Activated CD4-positive, alpha-beta T cell treated with anti-CD3 and anti-CD28 coated beads, Interleukin-2, amount 50 U/mL, for 48 hours (primary cell): ENCODE measurements at places on chromosomes 1 and 21.

GRCh38 chr1:23395154-23395724 lies 25.6 kb upstream of the ZNF436 start:
- DNase-seq = no peak

DNA sequence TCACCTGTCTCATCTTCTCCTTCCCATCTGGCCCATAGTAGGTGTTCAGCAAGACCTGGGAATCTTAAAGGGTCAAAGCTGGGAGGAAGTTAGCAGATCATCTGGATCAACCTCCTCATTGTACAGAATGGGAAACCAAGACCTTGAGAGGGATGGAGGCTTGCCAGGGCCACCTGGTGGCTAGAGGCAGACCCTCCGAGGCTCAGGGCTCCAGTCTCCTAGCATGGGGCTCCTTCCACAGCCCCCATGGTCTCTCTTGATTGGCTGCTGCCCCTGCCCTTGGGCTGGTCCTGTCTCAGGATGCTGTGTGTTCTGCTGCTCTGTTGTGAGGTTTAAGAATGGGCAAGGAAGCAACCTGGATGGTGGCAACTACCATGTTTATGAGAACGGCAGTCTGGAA lies 68.7 kb upstream of the CNTN2 start:
- no peak for DNase-seq

DNA sequence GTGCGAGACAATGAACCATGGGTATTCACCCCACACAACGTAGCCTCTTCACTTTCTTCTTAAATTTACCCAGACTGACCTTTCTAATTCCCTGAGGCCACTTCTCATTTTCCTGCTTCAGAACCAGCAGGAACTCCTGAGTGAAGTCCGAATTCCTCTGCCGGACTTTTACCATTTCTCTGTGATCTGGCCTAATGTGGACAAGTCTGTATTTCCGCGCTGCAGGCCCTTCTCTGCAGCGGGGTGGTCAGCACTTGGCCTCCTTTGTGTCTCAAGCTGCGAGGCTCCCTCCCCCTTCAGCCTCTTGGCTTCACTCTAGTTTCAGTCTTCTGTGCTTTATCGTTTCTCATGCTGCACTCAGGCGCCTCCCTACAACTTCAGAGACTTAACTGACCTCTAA lies 9.4 kb upstream of the CTBS start:
- DNase-seq = no peak

DNA sequence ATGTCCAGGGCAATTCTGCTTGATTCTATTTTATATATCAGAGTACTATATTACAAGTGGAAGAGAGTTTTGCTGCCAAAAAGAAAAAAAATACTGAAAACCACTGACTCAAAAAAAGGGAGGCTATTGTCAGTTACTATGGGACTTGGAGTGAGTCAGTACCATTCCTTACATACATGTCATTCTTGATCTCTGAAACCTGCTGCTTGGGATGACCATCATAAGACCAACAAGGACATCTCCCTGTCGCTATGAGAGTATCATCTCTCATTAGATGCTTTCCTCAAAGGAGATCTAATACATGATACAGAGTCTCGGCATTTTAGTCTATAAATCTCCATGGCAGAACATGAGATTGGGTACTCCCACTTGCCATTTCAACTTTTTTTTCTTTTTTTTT lies 11.8 kb upstream of the INPP5B start:
- no peak for DNase-seq

DNA sequence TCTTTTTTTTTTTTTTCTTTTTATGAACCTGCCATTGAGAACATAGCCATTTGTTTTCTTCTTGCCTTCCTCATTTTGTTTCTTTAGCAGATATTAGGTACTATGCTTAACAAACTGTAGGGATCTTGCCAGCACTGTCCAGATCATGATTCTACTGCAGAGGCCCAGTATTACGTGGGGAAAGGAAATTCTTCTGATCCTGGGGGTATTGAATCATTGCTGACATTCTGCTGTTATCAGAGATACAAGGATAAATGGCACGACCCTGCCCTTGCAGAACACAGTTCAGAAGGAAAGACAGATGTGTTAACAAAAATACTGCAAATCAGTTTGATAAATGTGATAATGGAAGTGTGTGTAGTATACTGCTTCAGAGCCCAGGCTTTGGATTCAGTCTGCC lies 56.2 kb downstream of the BTBD8 start:
- no peak for DNase-seq
